Esophagus mucosa (tissue), 1 donor: ENCODE measurements at places on chromosomes 5 and 9.
A peak's percentile ranks its signal among the peaks of the same experiment; 100 is the strongest.

- peak; percentile 16 for ATAC-seq
Measured at GRCh38 chr5:95818181-95819147, 4.1 kb downstream of the GLRX start.

DNA sequence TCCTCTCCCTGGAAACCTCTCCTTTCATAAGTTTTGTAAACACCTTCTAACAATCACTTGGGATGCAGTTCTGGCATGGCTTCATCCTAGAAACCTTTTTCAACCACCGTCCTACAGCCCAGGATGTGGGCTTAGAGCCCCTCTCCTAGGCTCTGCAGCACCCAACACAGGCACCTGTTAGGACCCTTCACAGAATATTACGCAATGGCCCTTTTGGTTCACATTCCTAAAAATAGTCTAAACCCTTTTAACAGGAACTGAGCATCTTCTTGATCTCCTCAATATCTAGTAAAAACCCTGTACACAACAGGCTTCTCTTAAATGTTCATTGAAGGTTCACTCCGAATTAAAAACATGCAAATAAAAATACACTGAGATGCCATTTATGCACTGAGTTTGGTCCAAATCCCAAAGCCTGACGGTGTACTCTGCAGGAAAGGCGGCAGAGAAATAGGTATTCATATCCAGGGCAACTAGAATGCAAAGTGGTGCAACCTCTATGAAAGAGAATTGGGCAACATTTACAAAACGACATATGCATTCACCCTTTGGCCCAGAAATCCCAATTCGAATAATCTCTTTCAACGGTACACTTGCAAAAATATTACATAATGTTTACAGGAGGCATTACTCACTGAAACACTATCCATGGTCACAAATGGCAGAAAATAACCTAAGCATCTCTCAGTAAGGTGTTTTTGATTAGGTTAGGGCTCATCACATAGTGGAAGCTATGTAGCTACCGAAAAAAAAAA, 169.3 kb downstream of the SEMA5A start:
- peak; percentile 89 for ATAC-seq

GRCh38 chr5:40045429-40045828, 620.6 kb upstream of the DAB2 start:
- ATAC-seq = no peak

DNA sequence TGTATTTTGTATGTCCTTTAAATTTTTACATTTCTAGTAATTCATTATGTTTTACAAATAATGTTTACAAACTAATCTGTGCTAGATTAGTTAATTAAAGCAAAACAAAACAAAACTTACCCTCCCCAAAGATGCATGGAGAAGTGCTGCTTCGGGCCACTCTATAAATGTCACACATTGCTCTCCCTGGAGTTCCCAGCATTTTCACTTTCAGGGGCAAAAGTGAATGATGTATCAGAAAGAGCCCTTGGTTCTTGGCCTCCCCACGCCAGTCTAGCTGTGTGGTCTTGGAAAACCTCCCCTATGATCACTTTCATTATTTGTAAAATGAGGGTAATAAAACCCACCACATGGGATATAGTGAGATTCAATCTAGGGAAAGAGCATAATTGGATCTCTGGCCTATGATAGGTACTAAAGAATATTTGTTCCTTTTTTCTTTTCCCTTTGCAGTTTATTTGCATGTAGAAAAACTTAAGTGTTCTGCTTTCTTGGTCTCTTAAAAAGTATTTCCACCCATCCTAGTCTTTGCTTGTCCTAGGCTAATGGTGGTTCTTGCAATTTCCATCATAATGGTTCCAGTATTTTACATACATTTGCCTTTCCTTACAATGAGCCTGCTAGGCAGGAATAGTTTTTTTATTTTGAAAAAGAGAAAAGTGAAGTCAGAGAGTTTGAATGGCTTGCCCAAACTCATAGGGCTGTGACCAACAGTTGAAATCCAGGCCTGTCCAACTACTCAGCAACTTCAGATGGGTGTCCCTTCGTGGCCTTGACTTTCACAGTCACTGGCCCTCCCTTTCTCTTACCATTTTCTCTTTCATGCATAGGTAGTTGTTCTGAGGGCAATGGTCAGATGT, 184.5 kb upstream of the KLF4 start:
- no peak for ATAC-seq

GRCh38 chr5:134581241-134581981, 51.2 kb downstream of the SAR1B start:
- no peak for ATAC-seq

- ATAC-seq = no peak
Measured at GRCh38 chr5:93422652-93423280, 158.3 kb downstream of the NR2F1-AS1 start.

DNA sequence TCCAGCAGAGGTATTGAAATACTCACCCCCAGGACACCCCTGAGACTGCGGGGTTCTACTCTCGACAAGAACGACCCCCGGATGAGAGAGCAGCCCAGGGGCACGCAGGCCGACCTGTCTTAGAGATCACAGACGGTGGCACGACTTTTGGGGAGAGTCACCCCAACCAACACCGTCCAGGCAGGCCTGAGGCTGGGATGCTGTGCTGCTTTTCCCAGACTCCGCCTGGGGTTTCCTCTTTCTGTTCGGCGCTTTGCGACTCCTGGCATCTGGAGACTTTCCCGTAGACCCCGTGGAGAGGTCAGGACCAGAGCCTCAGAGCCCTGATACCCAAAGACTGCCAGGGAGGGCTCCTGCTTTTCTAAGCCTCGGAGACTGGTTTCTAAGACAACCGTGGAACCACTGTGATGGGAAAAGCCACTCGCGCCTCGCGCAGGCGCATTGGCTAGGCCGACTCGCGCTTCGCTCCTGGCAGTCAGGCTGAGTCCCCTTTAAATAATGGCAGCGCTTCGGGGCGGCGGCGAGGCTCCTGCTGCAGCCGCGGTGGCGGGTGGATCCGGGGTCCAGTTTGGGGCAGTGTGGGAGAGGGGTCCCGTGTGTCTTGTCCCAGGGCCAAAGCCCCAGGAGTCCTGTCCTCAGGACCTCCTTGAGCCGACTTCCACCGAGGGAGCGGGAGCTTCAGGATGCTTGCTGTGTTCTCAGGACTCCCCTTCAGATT, 484.0 kb downstream of the SPATA31A7 start:
- no peak for ATAC-seq

- no peak for ATAC-seq
Measured at GRCh38 chr5:122694884-122695283, 80.0 kb upstream of the SNX2 start.

- no peak for ATAC-seq
Measured at GRCh38 chr5:158275511-158275910, 416.6 kb upstream of the CLINT1 start.

DNA sequence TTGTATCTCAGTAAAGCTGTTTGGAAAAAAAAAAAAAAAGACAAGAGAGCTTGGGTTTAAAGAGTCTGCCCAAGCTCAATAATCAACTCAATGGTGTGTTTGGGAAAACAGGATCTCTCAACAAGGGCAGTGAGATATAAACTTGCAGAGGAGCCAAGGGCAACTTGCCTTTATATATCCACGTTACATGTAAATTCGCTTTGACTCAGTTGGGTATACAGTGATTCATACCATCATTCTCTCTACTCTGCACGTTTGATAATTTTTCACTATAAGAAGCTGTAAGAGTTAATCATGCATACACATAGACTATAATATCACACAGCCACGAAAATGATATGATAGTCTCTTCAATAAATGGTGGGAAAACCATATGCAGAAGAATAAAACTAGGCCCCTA, 24.9 kb downstream of the ADAM19 start:
- ATAC-seq = peak; percentile 27

DNA sequence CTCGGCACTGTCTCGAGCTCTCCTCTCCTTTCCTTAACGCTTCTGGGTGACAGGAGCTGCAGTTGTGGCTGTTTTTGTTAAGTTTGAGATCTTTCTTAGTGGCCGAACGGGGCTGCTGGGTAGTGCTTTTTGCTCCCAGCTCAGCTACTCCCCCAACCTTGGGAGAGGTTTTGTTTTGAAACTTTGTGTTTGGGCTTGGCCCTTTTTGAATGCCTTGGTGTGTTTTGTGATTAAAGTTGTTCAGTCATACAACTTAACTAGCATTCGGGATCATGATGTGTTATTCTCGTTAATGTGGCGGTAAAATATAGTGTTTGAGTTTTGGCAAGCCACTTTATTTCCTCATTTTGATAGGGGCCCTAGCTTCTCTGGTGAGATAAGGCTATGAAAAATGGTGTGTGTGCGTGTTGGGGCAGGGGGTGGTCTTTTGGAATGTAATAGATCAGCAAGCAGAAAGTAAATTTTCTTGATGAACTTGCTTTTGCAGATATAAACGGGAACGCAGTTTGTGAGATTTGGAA, 1.1 kb downstream of the KDM3B start:
- no peak for ATAC-seq

DNA sequence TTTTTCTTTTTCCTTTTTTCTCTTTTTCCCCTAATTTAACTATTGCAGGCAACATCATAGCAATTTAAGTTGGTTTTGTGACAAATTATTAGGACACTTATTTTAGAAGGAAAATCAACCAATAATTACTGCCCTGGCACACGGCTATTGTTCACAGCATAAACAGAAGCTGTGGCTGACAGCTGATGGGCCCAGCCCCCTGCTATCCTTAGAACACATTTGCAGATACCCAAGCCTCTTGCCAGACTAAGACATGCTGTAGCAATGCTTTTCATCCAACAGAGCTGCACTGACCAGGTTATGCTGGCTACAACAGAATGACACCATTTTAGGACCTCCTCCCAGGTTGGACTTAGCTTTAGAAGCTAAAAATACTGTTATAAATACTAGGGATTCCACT, 852.7 kb upstream of the DMAC1 start:
- no peak for ATAC-seq

DNA sequence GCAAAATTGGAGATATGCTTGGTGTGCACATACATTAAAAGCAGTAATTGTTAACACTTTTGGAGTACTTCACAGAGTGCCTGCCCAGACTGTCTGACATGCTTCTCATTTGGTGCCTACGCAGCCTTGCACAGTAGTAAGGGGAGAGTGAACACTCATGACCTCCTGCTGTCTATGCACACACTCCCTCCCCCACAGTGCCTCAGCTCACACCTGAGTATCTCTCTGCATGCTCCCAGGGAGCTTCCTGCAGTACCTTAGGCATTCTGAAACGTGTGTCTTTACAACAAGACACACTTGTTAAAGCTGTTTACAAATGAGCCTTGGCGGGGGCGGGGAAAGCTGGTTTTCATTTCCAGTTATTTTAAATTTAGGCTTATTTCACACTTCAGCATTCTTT, 18.0 kb downstream of the MAP3K1 start:
- no peak for ATAC-seq

- no peak for ATAC-seq
Measured at GRCh38 chr9:112841261-112841660, 49.4 kb downstream of the SLC46A2 start.

DNA sequence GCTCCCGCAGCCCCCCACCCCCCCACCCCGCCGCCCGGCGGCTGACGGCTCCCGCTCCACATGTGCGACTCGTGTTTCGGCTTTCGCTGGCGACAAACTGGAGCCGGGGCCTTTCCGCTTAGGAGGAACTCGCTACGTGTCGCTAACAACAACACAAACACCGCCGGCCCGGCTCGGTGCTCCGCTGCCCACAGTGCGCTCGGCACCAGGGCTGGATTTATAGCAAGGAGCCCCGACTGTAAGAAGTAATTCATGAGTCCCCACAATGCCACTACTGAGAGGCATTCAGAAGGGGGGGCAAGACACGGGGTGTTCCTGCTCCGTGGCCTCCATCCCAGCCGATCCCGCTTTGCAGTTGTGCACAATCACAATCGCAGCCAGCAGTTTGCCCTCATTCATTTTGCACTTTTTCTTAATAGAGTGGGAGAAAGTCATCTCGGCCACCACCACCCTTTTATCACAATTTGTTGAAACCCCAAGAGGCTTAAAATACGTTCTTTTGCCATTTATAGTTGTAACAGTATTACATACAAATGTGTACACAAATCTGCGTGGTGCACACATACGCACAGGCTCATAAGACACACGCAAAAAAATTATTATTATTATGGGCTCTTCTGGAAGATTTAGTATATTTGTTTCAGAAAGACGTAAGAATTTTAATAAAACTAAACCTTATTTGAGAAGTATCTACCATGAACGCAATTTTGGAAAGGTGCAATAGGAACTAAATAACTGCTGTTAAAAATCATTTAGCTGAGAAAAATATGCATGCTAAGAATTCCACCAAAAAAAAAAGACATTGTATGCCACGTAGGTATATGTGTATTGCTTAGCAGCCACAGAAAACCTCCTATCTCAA, 48.1 kb downstream of the EBF1 start:
- no peak for ATAC-seq

- no peak for ATAC-seq
Measured at GRCh38 chr9:3858961-3859360, 333.2 kb upstream of the RFX3 start.
